ENCODE measurements at places on chromosomes 3 and 15. TPM values are rescaled to one million over a fixed set of nuclear protein-coding genes. Genes with fewer than 3 reads are reported as not detected.

GRCh38 chr15:52567871-52568600, 794 bp downstream of the ARPP19 start:
- DNase-seq: peak; percentile 63

GRCh38 chr3:41688595-41689380, 273.1 kb downstream of the ULK4 start:
- no peak for DNase-seq

GRCh38 chr15:25718169-25718536, 145.0 kb downstream of the ATP10A start:
- DNase-seq: no peak

GRCh38 chr3:138873471-138874278, 38.9 kb upstream of the PIK3CB start:
- DNase-seq: no peak

- no peak for DNase-seq
These were observed 37.0 kb downstream of the GOLM2 start for GRCh38 chr15:44325568-44325967.

GRCh38 chr3:30457081-30457480, 149.3 kb upstream of the TGFBR2 start:
- no peak for DNase-seq

- no peak for DNase-seq
These were observed 329.9 kb upstream of the AGTR1 start for GRCh38 chr3:148367756-148368155.

DNA sequence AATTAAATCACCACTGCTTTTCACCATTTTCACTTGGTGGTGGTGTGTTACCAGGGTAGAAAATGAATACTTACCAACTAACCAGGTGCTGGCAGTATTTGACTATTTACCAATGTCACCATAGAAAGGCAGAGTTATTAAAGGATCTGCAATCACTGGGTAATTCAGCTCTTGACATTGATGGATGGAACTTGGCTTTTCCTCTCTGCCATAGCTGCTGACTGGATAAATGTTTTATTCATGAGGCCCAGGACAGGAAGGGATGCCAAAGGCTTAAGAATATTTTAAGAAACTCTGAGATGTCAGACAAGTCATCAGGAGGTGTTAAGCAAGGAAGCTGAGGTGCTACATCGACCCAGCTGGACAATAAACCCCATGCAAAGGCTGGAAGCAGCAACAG, 495.5 kb upstream of the CFAP20DC start:
- DNase-seq: no peak

DNA sequence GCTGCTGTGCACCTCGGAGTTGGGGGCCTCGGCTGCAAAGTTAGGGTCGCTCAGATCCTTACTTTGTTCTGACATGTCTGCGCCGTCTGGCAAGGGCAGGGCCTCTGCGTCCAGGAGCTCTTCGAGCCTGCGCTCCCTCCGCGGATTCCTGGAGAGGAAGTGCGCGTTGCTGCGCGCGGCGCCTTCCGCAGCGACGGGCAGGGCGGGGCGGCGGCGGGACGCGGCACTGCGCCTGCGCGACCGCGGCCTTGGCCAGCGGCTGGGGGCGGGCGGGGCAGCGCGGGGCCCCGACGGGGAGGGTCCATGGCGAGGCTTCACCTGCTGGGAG, at the start of gene NDN:
TSS of gene NDN (minus strand) at position 163 of the 328 bp plus-strand sequence. CDS start at position 75, 88 bp downstream.
- DNase-seq: peak; percentile 9

DNA sequence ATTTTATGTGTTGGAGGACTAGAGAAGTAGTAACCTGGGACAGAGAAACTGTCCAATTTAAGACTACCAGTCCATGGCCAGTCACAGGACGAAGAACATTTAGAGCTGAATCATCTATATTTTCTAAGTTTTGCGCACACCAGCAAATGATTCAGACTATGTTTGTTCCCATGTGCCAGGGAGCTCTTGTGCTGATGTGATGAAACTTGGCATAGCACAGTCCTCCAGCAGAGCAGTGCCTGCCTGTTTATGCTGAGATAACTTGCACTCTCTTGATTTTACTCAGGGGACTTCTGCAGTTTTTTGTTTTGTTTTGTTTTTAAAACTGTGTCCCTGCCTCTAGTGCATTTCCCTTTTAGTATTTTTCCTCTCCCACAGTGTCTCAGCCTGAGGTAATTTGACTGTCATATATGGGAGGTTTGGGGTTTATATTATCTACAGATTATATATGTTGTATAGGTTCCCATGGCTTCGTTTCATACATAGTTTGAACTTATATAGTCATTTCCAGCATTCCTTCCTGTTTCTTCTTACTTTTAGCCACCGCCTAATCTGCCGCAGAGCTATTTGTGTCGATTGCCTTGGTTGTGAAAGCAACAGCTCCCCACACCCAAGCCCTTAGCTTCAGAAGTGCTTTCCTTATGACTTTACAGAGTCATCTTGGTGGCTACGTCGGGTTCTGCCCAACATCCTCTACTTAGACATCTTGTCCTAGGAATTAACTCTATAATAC, 45.5 kb downstream of the PPM1L start:
- DNase-seq: peak; percentile 72

- DNase-seq: no peak
These were observed 21.3 kb downstream of the EPHB3 start for GRCh38 chr3:184582646-184583577.

- no peak for DNase-seq
These were observed 19.0 kb downstream of the CMSS1 start for GRCh38 chr3:99836681-99837080.

- DNase-seq: no peak
These were observed 386.2 kb upstream of the ARHGEF26 start for GRCh38 chr3:153734777-153735551.

- no peak for DNase-seq
These were observed 194.0 kb upstream of the FEZF2 start for GRCh38 chr3:62567097-62568021.

GPR87 gene
- total RNA-seq: 0.19 TPM

RTP3 gene
- not detected for total RNA-seq

TMCO5A gene
- total RNA-seq: not detected

CHST13 gene
- total RNA-seq: not detected

CCDC39 gene
- total RNA-seq: not detected

NRROS gene
- 8.1 TPM for total RNA-seq

UQCRC1 gene
- 232 TPM for total RNA-seq

PIGBOS1 gene
- 9.2 TPM for total RNA-seq

SERPINI2 gene
- not detected for total RNA-seq

ATP1B3 gene
- total RNA-seq: 106 TPM

COPG1 gene
- 128 TPM for total RNA-seq
